ENCODE measurements at places on chromosomes 3 and 15.
A peak's percentile ranks its signal among the peaks of the same experiment; 100 is the strongest.

DNA sequence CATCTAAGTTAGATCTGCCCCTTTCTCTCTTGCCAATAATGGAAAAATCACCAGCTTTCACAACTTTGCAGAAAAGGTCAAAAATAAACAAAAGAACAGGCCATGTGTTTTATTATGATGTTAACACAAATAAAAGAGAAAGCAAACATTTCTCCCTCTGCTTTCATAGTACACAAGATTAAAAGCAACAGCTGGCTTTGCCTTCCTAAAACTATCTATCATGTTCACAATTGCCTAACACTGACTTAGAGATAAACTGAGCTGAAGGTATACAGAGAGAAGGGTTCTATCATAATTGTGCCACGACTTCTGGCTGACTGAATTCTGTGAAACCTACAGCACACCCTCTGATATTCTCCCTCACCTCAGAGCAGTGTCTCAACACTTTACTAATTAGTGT, 29.4 kb downstream of the AADAC start:
- DNase-seq: no peak

GRCh38 chr3:72692990-72693389, 155.3 kb downstream of the SHQ1 start:
- no peak for DNase-seq

DNA sequence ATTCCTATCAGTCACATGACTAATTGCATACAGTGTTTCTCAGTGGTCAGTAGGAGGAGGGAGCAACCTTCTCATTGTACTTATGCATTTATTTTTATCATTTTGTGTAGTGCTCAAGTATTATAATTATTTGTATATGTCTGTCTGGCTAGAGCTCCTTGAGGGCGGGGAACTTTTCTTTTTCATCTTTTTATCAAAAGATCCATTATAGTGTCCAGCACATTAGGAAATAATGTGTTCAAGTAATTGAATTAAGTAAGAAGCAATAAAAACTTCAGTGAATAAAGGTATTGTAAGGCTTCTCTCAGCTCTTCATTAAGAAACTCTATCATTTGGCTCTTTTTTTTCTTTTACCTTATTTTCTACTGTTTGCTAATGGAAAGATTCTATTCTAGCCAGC, 18.8 kb downstream of the FGF7 start:
- no peak for DNase-seq

- DNase-seq: peak; percentile 81
Observed at GRCh38 chr3:56125358-56126005, 342.8 kb downstream of the ERC2 start.

DNA sequence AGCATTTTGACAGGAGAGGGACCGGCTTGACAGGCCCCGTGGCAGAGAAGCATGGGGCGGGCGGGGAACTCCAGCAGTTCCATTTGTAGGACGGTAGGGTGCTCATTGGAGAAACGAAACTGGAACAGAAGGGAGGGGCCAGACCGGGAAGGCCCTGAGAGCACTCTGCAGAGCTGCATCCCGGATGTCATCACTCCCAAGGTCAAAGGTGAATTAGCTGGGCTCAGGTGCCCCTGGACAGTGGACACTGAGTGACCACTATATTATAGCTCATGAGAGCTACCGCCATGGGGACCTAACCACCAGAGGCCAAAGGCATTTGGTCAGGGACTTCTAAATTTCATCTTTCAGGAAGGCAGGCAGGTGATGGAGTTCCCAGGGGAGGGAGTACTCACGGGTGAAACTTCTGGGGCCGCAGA, 7.3 kb downstream of the CSRNP1 start:
- peak; percentile 27 for DNase-seq

DNA sequence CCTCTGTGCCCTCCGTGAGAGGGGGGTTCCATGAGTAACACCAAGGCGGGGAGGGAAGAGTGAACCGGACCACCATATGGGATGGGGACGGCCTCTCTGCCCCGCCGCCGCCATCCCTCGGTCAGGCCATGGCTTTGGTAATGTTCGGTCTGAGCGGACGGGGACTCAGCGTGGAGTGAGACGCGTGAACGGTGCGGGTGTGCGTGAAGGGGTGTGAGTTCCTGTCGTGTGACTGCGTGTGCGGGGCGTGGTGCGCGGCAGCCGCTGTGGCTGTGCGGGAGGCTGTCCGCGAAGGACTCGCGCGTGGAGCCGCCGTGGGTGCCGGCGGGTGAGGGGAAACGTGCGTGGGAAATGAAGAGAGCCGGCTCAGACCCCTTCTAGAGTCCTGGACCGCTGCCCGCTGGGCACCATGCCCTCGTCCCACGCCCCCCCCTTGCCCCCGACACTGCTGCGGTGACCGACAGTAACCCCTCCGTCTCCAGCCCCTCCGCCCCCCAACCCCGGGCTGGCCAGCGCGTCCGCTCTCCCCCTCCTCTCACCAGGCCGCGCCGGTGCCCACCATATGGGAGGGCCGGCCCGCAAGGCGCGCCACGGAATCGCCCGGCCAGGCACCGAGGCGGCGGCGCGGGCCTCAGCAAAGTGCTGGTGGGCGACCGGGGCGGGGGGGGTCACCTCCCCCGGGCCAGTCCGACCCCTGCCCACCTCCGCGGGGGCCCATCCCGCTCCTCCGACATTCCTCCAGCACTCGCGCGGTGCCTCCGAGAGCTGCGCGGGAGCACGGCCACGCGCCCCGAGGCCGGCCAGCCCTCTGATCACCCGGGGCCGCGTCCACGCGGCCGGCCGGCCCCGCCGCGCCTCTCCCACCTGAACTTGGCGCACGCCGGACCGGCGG, 589 bp downstream of the KLF15 start:
- DNase-seq: no peak

DNA sequence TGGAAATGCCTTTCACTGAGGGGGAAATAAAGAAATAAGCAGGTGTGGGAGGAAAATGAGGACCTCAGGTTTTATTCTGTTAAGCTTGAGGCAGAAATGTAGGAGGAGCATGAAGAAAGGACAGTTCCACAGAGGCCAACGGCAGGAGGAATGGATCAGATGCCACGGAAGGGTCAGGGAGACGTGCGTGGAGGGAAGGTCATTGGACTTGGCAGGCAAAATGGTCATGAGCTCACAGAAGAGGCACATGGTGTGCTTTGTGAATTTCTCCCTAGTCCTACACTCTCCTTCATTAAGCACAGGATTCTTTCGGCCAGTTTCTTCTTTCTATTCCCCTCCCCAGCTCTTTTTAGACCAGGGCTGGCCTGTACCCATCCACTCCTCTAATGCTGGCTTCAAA, 32.5 kb upstream of the THSD4 start:
- no peak for DNase-seq

DNA sequence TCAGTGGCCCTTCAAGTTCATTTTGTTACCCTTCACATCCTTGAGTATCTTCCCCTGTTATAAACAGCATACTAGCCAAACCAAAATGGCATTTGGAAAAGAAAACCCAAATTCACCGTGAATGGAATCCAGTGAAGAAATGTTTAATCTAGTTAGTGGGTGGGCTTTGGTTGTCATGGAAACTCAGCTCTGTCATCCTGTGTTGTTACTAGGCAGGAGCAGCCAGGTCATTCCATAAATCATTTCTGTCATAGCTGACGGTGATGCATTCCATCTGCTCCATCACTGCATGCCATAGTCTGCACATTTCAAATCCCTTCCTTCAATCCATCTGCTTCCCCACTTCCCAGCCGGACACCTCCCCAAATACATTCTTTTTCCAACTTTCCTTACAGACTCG, 140.4 kb upstream of the CGNL1 start:
- peak; percentile 90 for DNase-seq

DNA sequence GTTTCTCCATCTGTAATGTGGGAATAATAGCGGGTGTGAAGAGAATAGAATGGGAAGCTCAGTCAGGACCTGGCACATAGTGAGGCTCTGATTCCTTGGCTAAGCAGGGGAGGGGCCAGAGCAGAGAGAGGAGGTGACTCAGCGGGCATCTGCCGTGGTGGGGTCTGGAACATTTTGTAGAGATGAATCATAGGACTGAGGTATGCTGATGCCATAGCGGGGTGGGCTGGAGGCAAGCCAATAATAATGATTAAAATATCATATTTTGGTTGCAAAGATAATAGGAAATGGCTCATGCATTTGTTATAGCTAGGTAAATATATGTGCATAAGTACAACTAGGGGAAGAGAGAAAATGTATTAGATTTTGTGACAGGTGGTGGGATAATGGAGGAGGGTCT, 11.2 kb downstream of the TGM4 start:
- DNase-seq: peak; percentile 95

- DNase-seq: no peak
Observed at GRCh38 chr3:33050071-33050653, 46.8 kb downstream of the GLB1 start.

DNA sequence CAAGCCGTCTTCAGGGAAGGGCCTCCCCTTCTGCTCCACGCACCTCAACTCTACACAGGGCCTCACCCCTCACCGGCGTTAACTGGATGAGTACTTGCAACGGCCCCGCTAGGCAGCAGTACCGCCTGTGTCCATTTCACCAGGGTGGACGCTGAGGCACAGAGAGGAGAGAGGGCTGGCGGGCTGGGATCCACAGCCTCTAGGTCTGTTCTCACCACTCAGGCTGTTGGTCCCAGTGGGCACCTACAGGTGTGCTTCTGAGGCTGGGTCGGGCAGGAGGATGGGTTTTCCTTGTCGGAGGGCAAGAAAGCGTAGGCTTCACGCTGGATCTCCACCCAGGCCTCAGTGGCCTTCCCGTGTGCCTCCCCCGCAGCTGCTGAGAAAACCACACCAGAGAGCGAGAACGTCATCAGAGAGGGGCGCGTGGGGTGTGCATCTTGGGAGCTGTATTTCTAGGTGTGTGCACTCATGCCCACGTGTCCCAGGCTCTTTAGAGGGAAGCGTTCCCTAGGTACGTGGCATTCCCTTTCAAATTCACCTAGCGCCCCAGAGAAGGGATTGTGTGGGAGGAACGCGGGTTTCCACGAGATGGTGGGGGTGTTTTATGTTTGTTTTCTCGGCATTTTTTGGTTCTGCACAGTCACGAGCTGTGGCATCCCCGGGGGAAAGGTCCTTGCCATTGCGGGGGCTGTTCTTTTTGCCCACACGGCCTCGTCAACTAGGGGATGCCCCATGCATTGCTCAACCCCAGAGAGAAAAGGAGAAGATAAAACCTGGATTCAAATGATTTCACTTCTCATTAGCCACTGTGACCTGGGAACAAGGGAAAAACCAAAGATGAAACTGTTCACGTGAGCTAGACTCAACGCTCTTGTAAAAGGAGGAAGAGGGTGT, 67.7 kb downstream of the MGLL start:
- DNase-seq: no peak

DNA sequence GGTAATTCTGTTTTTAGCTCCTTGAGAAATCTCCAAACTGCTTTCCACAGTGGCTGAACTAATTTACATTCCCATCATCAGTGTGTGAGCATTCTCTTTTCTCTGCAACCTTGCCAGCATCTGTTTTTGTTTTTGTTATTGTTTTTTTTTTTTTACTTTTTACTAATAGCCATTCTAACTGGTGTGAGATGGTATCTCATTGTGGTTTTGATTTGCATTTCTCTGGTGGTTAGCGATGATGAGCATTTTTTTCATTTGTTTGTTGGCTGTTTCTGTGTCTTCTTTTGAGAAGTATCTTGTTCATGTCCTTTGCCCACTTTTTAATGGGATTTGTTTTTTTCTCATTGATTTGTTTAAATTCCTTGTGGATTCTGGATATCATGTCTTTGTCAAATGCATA, 129.7 kb upstream of the ABHD17C start:
- DNase-seq: no peak

GRCh38 chr3:8658306-8659212, 14.0 kb upstream of the SSUH2 start:
- DNase-seq: peak; percentile 46

- DNase-seq: no peak
Observed at GRCh38 chr3:128392021-128392420, 74.7 kb downstream of the DNAJB8 start.

- no peak for DNase-seq
Observed at GRCh38 chr3:187027531-187028278, 97.4 kb downstream of the ST6GAL1 start.

DNA sequence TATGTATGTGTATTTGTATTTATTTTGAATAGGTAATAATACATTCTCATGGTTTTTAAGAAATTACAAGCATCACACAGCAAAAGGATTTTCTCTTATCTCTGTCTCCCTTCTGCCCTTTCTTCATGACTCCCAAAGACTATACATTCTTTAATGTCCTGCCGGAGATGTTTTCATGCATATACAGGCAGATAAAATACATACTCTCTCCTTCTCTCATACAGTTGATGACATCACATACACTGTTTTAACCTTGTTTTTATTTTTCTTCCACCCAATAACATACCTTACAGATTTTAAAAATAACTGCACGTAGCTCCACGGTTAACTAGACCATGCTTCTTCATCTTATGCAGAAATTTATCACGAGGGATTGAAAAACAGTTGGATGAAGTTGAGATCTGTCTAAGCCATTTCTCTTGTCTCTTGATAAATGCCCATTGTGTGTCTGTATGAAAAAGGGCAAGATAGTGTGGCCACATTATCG, 249.8 kb downstream of the EDEM1 start:
- DNase-seq: no peak

DNA sequence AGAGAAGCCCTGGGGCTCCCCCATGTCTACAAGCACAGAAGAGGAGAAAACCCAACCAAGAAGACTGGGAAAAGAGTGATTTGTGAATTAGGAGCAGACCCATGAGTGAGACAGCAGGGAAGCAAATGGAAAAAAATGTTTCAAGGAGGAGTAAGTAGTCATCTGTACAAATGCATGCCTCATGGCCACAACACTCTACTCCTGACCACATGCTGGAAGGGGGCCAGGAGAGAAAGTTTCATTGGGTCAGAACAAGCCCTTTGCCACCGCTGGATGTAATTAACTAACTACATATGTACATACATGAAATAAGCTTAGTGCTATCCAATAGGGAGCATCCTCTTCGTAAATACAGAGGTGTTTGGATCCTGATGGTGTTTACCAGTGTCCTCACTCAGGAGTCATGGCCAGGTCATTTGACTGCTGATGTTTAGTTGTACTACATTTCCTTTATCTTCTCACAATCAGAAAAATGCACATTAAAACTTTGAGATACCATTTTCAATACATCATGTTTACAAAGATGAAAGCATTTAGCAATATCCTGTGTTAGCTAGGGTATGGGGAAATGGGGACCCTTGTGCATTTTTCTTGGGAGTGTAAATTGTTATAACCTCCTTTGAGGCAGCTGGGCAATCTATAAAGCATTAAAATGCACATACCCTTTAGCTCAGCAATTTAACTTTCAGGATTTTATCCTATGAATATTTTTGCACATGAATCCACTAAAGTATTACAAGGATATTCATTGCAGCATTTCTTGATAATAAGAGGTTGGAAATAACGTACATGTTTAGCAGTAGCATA, 27.1 kb downstream of the CLRN1 start:
- DNase-seq: peak; percentile 51

- no peak for DNase-seq
Observed at GRCh38 chr3:117218641-117219048, 509.1 kb downstream of the TUSC7 start.

GRCh38 chr15:88681610-88682221, 42.9 kb downstream of the ISG20 start:
- DNase-seq: no peak

- DNase-seq: no peak
Observed at GRCh38 chr3:110865934-110866333, 205.7 kb upstream of the NECTIN3 start.

DNA sequence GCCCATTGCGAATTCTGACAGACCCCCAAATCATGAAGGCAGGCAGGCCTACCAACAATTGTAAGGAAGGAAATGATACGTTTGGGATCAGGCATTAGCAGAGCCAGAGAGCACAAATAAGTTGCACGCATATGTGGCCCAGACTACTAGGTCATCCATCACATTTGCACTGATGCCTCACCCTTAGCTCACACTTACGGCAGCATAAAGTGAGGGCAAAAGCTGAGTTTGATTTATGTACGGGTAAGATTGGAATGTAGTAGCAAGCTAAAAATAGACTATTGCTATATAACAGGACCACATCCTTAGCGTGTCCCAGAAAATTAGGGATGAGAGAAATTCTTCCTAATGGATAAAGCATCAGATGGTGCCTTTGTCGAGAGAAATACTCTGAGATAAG, 58.6 kb downstream of the QTRT2 start:
- peak; percentile 28 for DNase-seq

Measured in EH (cell line).